RPMI8226 (cell line): ENCODE measurements at places on chromosomes 6 and 20.
A peak's percentile ranks its signal among the peaks of the same experiment; 100 is the strongest.

GRCh38 chr6:10547809-10548208 lies 26.7 kb downstream of the GCNT2 start:
- no peak for DNase-seq

GRCh38 chr20:10696650-10697049 lies 22.9 kb upstream of the JAG1 start:
- no peak for DNase-seq

DNA sequence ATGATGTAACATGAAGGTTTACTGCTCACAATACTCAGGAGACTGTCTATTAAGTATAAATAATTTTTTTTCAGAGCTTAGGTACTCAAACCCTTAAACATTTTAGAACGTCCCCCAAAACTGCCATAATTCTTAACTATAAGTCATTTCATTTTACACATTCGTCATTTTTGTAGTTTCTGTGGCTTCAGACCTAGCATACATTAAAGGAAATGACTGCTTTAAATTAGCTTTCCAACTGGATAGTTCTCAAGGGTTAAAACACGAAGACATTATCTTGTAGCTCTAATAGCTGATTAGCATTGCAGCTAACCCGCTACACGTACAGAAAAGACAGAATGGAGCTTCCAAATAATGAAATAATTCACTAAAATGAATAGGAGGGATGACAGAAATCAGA lies 24.9 kb upstream of the PLN start:
- DNase-seq, result no peak

DNA sequence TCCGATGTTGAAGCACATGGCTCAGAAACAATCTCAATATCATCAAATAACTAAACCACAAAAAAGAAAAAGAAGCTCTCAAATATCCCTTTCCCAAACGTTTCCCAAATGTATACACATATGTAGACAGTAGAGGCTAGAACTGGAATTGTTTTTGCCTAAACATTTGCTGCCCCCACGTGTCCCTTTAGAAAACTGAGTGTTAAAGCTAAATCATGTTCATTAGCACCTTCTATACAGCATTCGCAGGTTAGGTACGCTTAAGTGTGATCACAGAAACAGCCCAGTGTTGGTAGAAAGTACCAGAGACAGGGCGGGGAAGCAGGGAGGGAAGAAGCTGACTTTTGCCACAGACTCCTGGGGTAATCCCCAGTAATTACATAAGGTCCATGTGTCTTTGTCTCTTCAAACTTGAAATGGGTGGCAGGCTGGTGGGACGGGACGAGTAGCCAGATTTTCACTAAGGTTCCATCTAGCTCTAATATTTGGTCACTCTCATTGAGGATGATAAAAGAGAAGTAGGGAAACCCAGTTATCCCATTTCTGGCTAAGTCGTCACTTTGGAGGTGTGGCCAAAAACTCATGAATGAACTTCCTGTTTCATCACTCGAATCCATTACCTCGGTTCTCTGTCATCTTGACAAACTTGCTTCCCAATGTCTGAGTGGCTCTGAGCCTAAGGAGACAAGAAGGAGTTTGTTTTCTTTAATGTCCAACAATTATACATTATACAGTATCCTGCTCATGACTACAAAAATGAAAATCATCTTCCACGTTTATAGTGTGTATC lies 15.0 kb upstream of the TFAP2A start:
- peak; percentile 59 for DNase-seq

DNA sequence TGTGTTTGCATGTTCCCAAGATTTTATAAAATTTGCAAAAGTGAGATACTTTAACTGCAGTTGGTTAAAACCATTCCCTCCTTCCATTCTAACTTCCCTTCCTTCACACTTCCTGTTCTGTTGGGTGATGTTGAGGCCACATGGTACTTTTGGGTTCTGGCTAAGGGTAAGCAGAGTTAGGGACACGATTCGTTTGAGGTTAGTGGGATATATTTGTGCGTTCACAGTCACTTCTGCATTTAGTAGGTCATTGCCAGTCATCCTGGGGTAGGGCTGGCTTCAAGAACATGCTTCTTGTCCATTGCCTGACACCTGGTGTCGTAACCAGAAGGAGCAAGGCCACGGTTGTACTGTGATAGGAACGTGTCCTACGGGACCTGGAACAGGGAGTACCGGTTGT lies 340.1 kb downstream of the ZFAND3 start:
- no peak for DNase-seq

- no peak for DNase-seq
Measured at GRCh38 chr20:47263080-47263464, 93.4 kb downstream of the ZMYND8 start.

DNA sequence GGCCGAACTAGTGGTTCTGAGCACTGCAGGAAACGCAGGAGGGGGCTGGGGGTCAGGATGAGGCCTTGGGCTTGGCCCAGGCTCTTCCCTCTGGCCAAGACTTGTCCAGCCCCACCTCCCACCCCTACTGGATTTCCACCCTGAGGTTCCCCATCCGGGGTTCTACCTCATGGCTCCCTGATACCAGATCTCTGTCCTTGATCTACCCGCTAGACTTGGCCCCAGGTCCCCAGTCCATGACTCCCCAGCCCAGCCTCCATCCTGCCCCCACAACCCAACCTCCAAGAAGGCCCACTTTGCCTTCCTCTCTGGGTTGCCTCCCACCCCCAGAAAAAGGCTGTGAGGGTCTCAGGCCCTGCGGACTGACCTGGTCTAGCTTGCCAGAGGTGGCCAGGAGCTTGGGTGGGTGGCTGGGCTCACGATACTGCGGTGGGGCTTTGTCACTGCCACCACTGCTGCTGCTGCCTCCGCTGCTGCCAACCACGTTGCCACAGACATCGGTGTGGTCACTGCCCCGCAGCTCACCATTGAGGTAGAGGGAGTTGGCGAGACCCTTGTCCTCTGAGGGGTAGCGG lies 6.8 kb upstream of the FASTKD5 start:
- DNase-seq, result no peak

DNA sequence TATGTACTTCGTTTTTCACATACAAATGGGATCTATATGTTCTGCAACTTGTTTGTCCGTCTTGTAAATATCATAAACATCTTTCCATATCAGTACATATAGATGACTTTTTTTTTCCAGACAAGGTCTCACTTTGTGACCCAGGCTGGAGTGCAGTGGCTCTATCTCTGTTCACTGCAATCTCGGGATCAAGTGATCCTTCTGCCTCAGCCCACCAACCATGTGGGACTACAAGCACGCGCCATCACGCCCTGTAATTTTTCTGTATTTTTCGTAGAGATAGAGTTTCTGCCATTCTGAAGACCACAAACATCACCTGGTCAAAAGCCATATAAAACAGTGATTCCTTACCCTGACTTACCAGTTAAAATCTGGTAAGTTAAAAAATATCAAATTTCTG lies 37.7 kb upstream of the SYNCRIP start:
- no peak for DNase-seq

DNA sequence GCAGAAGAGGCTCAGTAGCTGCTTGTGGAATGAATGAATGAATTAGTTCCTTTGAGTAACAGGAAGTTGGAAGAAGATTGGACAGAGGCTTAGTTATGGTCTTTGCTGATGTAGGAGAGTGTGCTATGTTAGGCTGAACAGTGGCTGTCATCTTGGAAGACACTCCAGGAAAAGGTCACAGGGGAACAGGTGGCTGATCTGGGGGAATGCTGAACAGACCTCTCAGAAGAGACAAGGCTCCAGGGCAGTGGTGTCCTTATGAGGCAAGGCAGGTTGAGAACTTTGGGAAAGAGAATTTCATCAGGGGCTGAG lies 62.3 kb downstream of the UTRN start:
- DNase-seq, result no peak

GRCh38 chr6:11270030-11271027 lies 37.9 kb upstream of the NEDD9 start:
- no peak for DNase-seq

- DNase-seq, result no peak
Measured at GRCh38 chr20:5880326-5880725, 70.0 kb downstream of the TRMT6 start.

DNA sequence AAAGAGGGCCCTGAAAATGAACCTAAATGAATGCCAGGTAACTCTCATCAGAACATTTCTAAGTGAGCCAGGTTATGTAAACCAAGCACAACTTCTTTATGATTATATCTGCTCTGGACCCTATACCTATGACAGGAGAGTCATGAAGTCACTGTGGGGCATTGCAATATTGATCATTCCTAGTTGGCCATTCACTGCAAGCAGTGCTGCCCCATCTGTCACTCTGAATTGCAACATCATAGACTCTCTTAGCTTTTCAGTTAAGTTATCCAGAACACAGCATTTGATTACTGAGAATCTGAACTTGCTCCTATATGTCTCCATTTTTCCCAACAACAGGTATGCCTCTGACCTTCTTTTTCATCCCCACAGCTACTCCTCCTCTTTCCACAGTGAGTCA lies 3.3 kb downstream of the COL21A1 start:
- no peak for DNase-seq

- DNase-seq, result no peak
Measured at GRCh38 chr6:143549949-143550268, 38.4 kb upstream of the FUCA2 start.

- peak; percentile 90 for DNase-seq
Measured at GRCh38 chr6:45445749-45446549, 68.2 kb upstream of the SUPT3H start.

- DNase-seq, result no peak
Measured at GRCh38 chr6:169167581-169168301, 85.9 kb downstream of the THBS2 start.

DNA sequence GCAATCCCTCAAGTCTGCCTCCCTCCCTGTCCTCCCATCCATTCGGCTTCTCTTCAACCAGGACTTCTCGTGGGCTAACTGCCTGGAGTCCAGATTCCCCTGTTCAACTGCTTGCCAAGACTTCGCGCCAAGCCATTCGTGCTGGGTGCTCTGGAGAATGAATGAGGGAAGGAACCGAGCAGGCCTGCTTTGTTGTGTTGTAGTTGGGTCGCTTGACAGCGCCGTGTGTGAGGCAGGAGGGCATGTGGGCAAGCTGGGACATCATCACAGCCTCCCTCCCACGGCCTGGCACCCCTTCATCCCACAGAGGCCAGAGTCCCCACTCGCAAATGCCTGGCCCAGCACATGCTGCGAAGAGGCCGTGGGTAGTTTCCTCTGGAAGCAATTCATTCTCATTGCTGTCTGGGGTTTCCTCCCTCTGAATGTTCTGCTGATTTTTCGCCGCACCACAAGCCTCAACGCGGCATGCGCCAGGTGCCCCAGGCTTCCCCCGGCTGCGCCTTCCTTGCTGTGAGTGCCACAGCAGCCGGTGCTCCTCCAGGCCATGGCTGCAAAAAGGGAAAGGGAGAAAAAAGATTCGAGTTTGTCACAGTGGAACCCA lies 336.0 kb downstream of the QKI start:
- no peak for DNase-seq

DNA sequence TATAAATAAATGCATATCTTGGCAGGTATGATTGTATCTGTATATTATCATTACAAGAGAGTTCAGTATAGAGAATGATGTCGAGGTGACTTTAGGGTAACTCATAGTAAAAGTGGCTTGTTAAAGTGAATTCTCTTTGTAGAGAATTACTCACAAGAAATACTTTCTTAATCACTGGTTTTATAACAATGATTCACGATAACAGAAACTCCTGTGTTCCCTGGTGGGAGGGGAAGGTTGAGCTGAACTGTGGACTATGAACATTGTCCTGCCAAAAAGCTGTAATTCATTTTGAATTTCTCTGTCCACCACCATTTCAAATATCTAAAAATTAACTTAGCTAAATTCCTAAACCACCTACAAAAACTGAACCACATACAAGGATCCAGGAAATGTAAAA lies 7.7 kb downstream of the TPMT start:
- no peak for DNase-seq
